ENCODE measurements at places on chromosomes 6 and 20. TPM values are rescaled to one million over a fixed set of nuclear protein-coding genes. Genes with fewer than 3 reads are reported as not detected.

TDRD6 gene
- 0.02 TPM for total RNA-seq

COL19A1 gene
- not detected for total RNA-seq

TP53TG5 gene
- not detected for total RNA-seq

DNA sequence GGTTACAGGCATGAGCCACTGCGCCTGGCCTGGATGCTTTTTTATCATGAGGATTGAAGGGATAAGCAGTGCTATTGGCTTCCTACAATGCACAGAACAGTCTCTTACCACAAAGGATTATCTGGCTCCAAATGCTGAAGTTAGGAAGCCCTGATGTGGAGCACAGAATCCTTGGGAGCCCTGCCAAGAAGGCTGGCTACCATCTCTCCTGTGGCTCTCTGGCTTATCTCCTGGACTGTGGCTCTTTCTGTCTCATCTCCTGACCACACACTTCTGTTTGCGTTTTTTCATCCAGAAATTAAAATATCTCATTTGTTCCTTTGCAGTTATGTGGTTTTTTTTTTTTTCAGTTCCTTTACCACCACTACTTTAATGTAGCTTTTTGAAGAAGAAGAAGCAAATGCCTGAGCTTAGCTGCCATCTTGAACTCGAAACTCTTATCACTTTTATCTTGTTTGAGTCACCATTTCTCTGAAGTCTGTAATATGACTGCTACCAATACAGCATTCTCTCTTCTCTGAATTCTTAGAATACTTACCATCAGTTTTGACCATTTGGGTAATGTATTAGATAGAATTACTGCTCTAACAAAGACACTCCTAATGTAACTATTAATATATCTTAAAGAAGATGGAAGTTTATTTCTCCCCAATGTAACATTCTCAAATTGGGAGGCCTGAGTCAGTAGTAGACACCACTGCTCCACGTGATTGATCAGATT is 1044.7 kb downstream of the KIF16B start:
- DNase-seq: no peak

DNA sequence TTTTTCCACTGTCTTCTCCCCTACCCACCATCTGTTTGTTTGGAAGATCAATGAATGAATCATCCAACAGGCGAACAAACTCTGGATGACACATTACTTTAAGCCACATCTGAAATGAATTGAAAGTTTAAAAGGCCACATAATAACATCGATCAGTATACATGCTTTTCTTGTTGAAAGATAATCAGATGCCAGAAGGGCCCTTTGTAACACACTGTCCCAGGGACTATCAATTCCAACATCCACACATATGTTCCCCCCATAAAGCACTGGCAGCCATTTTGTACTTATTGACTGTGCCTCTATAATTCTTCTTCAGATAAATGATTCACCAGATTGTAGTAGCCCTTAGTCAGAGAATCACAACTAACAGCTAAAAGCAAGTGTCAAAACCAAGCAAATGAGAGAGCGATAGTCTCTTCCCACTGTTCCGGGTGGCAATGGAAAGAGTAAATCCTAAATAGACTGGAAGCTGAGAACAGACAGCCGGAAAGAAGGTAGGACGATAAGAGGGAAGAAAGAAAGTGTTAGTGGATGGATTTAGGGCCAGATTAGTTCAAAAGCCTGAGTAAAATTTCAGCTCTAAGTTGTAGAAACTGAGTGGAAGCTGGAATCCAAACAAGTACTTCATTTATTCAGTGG is 184.9 kb upstream of the TENT5A start:
- no peak for DNase-seq

- DNase-seq: no peak
Measured at GRCh38 chr6:166987930-166988329, 11.3 kb upstream of the CEP43 start.

- DNase-seq: no peak
Measured at GRCh38 chr6:38214159-38214558, 394.6 kb downstream of the ZFAND3 start.

DNA sequence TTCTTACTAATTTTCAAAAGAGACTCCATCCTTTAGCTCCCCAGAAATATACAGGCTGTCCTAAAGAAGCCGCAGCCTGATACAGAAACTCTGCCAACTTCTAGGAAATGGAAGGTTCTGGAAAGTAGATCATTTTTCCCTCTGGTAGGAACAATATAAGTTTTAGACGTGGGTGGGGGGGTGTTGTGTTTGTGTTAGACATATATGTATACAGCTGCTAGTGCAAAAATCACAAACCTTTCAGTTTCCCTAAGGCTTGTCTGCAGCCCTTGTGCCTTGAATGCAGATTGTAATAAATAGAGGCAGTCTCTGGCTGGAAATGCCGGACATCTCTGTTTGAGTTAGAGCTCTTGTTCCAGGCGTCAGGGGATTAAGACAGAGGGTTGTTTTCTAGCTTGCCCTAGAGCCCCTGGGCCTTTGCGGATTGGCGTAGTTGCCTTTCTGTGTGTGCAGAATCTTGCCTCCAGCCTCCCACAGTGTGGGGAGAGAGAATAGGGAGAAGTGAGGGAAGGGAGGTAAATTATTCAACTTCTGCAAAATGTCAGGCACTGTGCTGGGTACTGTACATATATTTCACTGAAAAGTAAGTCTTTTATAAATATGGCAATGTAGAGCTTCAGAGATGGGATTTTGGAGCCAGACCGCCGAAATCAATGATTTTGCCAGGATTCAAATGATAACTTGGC is 269.7 kb downstream of the PRL start:
- DNase-seq: no peak

- no peak for DNase-seq
Measured at GRCh38 chr20:12687476-12687875, 321.3 kb upstream of the SPTLC3 start.

DNA sequence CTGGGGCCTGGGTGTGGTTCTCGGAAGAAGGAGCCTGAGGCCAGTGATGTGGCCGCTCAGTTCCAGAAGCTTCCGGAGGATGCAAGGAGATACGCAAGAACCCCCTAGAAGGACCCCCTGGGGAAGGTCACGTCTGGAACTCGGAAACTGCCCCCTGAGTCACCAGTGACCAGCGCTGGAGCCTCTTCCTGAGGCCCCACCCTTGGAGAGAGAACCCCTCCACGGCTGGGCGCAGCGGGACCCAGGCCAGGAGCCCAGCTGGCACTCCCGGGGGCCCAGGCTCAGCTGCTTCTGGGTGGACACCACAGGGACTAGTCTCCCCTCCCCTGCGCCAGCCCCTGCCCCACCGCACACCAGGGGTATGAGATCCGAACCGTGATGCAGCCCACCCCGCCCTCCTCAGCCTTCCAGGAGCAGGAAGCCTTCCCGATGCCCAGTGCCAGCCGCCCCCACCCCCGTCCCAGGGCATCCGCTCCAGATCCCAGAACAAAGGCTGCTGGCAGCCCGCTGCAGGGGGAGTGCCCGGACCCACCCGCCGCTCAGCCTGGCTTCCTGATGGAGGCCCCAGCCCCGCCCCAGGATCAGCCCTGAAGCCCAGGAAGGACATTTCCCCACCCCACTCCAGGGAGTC is 7.5 kb downstream of the LAMA5 start:
- peak; percentile 32 for DNase-seq

DNA sequence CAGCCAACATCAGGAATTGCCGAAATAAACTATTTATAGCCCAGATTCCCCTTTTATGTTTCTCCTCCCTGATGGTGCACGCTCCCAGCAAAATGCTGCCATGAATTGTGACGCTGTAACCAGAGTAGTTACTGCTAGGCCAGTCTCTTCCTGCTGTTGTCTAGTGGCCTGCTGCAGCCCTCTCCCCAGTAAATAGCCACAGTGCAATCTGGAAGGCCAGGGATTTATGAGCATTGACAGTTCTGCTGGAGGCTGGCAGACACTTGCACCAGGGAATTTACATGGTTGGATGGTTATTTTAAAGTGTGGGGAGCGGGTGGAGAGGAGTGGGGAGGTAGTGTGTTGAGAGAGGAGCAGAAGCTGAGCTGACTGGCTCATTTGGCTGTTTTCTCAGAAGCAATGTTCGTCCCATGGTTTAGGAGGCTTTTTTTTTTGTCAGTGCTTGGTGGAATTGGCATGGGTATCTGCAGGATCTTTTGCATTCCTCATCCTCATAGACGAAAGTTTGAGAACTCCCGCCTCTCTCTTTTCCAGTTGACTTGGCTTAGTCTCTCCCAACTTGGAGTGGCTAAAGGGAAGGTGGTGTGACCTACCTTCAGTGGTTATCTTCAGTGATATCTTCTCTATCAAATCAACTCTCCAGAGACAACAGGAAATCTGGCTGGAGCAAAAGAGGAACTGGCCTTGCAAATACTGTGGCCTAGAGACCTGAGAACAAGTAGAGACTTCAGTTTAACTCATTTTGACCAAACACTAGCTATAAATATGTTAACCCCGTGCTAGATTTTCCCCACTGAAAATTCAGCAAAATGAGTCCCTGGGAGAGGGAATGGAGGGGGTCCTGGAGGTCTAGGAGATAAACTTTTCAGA is 99.3 kb upstream of the VSTM2L start:
- no peak for DNase-seq

GRCh38 chr6:4599924-4600323 is 176.3 kb upstream of the CDYL start:
- no peak for DNase-seq

DNA sequence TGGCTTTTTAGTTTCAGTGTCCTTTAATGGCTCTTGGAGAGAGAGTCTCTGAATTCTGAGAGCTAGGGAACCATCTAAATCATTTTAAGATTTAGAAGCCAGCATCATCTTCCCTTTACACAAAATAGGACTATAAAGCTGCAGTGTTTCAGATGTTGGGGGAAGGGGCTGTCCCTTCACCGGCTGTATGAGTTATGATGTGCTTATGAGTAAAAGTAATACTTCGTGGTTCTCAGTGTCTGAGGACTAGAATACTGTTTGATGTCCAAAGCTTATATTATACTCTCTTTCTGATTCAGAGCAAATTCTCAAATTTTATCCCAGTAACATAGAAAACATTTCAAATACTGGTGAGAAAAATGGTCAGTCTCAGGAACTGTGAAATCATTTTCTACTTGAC is 63.5 kb upstream of the FAM8A1 start:
- DNase-seq: no peak
